GM23248 (cell line): ENCODE measurements at places on chromosomes 7 and 10. TPM values are rescaled to one million over a fixed set of nuclear protein-coding genes. Genes with fewer than 3 reads are reported as not detected.

The ADAM22 gene
- polyA plus RNA-seq = 0.09 TPM in 1 of 2 replicates, not detected in the other

The TMEM196 gene
- polyA plus RNA-seq = not detected in 2 replicates

GRCh38 chr7:152185558-152185957, 160.1 kb downstream of the GALNT11 start:
- no peak for DNase-seq

DNA sequence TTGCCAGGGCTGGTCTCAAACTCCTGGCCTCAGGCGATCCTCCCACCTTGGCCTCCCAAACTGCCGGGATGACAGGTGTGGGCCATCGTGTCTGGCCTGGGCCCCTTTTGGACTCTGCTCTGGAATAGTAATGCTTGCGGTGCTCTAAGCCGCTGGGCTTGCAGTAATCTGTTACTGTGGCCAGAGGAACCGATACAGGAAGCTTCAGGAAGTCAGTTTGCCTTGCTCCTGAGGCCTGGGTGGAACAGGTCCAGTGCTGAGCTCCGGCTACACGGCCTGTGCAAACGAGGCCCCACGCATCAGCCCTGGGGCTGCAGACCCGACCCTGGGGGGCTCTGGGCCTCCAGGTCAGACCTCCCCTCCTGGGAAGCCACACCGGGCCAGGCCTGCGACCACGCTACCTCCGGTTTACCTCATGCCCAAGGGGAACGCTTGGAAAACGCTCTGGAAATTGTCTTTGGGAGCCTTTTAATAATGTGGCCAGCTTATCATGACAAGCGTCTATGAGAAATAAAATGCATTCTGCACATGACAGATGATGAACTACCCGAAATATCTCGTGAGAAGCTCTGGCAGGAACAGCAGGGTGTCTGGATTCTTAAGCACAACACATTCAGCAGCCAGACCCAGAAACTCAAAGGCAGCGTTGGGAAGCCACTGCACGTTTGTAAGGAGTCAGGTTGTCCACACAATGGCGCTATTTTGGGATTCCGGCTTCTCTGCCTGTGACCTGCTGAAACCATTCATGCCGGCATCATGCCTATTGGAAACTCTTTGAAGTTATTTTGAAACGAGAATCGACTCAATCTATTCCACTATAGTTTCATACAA, 10.1 kb upstream of the ADAP1 start:
- peak; percentile 81 for DNase-seq

GRCh38 chr7:39507866-39508551, 58.2 kb upstream of the YAE1 start:
- DNase-seq = peak; percentile 15

GRCh38 chr10:42637142-42637541, 1.2 kb downstream of the ZNF33B start:
- no peak for DNase-seq

GRCh38 chr7:131919920-131920709, 363.7 kb upstream of the PODXL start:
- DNase-seq = no peak

DNA sequence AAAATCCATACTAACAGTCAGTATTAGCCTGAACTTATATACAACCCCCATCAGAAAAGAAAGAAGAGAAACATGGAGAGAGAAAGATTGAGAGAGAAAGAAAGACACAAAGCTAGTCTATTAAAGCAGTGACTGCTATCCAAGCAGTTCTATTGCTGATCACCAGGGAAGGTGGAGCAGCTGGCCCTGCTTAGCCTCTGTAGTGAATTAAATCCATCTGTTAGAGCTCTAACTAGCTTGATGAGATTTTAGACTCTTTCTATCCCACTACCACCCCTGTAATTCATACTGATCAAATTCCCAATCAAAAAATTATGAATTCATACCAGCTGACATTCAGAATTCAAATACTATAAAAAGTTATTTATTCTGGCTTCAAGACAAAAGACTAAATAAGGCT, 486.0 kb upstream of the LRRN3 start:
- no peak for DNase-seq
